CD4-positive, alpha-beta T cell treated with Interleukin-17A for 1 hour (primary cell): ENCODE measurements at places on chromosomes 2 and 18.

GRCh38 chr2:163877316-163877715 is 141.5 kb upstream of the FIGN start:
- no peak for DNase-seq

- no peak for DNase-seq
Observed at GRCh38 chr2:29322011-29322410, 206.8 kb downstream of the CLIP4 start.

GRCh38 chr2:190526105-190526750 is 8.3 kb downstream of the NEMP2 start:
- DNase-seq = no peak

GRCh38 chr2:226701052-226701451 is 98.6 kb downstream of the IRS1 start:
- no peak for DNase-seq

- DNase-seq = peak; percentile 56
Observed at GRCh38 chr2:197309691-197310231, 819 bp downstream of the ANKRD44 start.

DNA sequence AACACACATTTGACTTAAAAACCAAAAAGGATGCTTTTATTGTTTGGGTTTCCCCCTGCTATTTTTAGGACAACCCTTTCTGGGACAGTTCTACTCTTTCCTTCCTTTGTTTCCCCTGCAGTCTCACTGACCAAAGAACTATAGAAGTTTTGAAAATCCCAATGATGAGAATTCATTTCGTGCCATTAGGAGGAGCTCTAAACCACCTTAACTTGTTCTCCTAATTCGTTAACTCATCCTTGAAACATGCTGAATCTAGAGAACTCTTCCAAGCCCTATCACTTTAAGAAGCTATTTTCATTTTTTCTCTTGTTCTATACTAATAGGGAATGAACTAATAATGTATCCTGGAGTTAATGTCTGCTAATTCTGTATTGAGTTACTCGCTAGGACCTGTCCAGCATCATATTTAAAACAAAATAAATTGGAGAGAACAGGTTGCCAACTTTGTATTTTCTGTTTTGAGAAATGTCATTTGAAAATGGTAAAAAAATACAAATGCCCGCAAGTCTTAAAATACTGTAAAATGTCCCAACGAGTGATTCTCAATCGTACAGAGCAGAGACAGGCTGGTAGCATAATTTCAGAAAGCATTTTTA is 62.9 kb downstream of the AFTPH start:
- peak; percentile 61 for DNase-seq

GRCh38 chr18:70499218-70499691 is 210.4 kb downstream of the SOCS6 start:
- peak; percentile 2 for DNase-seq

DNA sequence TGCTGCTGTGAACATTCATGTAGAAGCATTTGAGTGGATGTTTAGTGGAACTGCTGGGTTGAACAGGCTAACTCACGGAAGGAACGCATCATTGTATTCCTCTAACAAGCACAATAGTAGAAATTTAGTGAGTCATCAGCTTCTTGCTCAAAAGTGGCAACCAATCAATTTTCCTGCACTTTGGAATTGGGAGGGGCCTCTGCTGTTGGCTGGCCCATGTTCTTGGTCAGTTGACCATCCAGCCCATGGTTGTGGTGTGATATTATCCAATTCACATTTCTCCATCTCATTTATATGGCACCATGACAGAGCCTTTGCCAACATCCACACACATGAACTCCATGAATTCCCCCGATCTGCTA is 95.0 kb downstream of the TNFRSF11A start:
- DNase-seq = no peak

DNA sequence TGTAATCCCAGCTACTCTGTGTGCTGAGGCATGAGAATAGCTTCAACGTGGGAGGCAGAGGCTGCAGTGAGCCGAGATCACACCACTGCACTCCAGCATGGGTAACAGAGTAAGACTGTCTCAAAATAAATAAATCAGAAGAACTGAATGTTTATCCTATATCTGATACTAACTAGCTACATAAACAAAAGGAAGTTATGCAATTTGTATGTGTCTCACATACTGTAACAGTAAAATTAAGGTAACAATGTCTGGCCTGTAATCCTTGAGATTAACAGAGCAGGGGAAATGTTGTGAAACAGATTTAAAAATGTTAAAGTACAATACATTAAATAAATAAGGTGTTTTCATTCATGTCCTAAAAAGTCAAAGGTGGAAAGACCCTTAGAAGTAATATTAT is 150.8 kb downstream of the MEMO1 start:
- no peak for DNase-seq

- DNase-seq = no peak
Observed at GRCh38 chr2:88885679-88886416, 194.4 kb downstream of the RPIA start.

GRCh38 chr18:46946656-46947282 is 29.4 kb downstream of the KATNAL2 start:
- peak; percentile 61 for DNase-seq

GRCh38 chr2:133143645-133144044 is 424.6 kb downstream of the NCKAP5 start:
- no peak for DNase-seq

GRCh38 chr2:207662203-207662602 is 37.0 kb upstream of the METTL21A start:
- peak; percentile 27 for DNase-seq

- no peak for DNase-seq
Observed at GRCh38 chr2:9644021-9644420, 13.2 kb upstream of the YWHAQ start.

- peak; percentile 13 for DNase-seq
Observed at GRCh38 chr18:51135795-51136194, 61.7 kb downstream of the MEX3C start.

DNA sequence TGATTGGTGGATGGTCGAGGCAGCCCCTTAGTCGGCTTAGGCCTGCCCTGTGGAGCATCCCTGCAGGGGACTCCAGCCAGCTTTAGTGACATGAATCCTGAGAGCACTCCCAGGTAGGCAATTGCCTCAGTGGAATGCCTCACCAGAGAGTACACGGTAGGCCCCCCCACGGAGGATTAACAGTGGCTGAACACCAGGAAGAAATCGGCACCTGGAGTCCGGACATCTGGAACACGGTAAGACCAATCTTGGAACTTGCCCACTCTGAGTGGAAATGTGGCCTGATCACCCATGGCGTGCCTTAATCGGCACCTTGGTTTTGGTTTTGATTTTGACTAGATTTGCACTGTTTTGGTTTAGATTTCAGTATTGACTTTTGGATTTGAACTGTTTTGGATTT is 326.2 kb upstream of the NCKAP5 start:
- DNase-seq = no peak

DNA sequence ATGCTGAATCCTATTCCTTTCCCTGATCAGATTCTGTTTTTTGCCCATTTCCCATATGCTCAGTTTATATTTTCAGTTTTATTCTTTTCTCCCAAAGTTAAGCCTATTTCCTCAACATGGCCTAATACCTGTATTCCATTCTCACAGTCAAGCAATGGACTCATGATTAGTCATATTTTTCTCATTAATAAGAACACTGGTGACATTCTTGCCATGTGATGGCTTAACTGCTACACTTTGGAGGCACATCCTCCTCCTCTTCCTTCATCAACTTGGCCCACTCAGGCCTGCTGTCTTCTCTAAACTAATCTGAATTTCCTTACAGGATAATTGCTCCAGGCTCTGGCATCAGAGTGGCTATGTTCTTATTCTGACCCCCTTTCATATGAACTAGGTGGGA is 679.2 kb downstream of the NYAP2 start:
- no peak for DNase-seq
